ENCODE measurements at places on chromosomes 3 and 15. TPM values are rescaled to one million over a fixed set of nuclear protein-coding genes. Genes with fewer than 3 reads are reported as not detected.
A peak's percentile ranks its signal among the peaks of the same experiment; 100 is the strongest.

The REC114 gene
- total RNA-seq = not detected

DNA sequence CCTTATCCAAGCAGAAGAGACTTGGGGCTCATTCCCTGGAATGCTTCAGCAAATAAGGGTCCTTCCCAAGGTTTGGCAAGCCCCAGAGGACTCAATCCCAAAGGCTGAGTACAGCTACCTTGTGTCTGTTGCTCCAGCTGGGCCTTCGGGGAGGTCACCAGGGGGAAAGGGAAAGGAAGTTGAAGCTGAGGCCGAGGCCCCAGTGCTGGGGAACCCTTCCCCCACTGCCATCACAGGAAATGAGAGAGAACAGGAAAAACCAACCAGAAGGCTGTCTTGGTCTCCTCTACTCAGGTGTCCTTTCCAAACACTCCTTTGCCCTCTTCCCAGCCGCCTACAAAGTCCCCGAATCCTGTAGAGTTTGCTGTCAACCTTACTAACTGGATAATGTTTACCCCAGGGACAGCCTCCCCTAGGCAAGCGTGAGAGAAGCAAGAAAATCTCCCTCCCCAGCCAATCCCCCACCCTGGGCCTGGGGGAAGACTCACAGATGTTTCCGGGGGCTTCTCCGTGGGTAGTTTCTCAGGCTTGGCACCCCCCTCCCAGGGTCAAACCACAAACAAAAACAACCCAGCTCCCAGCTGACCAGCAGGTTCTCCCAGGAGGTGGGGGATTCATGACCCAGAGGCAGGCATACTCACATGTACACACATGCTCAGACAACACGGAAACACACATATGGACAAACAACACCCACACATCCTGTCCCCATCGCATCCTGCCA lies 5.5 kb downstream of the CSRNP1 start:
- H3K27me3 ChIP-seq = no peaks in the 10 kb centered on the region
- H3K27ac ChIP-seq = peak overlapping the region; percentile 93
- peaks cover 65% of the 10 kb centered on the region for H3K4me1 ChIP-seq
- H3K36me3 ChIP-seq = peaks cover 22% of the 10 kb centered on the region
- peak overlapping the region; percentile 22 for H3K4me3 ChIP-seq
- DNase-seq = no peak

The GOLIM4 gene
- total RNA-seq = 13.5 TPM

- H3K36me3 ChIP-seq = no peaks in the 10 kb centered on the region
- no peak overlapping the region for H3K27ac ChIP-seq
- no peak for DNase-seq
- H3K4me3 ChIP-seq = no peak overlapping the region
- no peaks in the 10 kb centered on the region for H3K27me3 ChIP-seq
Measured at GRCh38 chr15:25241241-25241801, 197.5 kb downstream of the UBE3A start.

The NLGN1 gene
- 0.34 TPM for total RNA-seq

DNA sequence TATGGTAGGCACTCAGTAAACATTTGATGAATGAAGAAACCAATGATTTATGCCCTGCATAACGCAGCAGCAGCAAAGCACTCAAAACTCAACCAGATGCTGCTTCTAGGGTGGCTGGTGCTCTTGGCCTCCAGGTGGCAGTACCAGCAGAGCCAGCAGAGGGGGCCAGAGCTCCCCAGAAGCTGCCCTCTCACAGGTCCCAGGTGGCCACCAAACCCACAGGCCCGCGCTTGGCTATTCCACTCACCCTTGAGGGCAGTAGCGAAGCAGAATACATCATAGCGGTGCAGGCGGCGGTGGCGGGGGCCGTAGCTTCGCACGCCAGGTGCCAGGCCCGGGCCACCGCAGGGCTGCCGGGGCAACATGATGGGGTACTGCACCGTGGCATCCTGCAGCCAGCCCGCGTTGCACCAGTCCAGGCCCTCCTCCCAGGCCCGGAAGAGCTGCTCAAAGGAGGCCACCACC lies 16.6 kb downstream of the HAPLN3 start:
- no peak for DNase-seq
- no peak overlapping the region for H3K27ac ChIP-seq
- H3K4me3 ChIP-seq = no peak overlapping the region
- H3K27me3 ChIP-seq = no peaks in the 10 kb centered on the region
- H3K36me3 ChIP-seq = no peaks in the 10 kb centered on the region

The CELF6 gene
- 0.76 TPM for total RNA-seq

The CCDC13 gene
- 1.3 TPM for total RNA-seq

DNA sequence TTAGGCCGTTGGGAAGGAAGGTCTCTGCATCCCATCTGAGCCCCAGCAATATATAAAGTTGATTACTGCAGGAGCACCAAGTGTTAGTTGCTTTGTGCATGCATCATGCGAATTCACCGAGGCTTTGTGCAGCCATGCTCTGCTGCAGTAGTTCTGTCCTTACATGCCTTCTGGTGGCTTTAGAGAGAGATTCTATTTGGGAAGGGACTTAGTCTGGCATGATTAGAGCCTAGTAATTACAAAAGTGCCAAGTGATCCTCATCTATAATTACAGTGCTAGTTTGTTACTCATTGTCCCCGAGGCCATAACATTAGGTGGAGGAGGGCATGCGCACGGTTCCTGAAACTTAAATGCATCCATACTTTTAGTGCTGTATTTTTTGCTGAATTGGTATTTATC lies 353.6 kb downstream of the CNTN4 start:
- no peaks in the 10 kb centered on the region for H3K36me3 ChIP-seq
- no peaks in the 10 kb centered on the region for H3K27me3 ChIP-seq
- H3K4me1 ChIP-seq = no peaks in the 10 kb centered on the region
- DNase-seq = no peak
- no peak overlapping the region for H3K27ac ChIP-seq

The SOX14 gene
- total RNA-seq = not detected

GRCh38 chr15:90087454-90088154 lies 14.7 kb downstream of the IDH2 start:
- H3K27me3 ChIP-seq = no peaks in the 10 kb centered on the region
- H3K27ac ChIP-seq = no peak overlapping the region
- H3K4me3 ChIP-seq = no peak overlapping the region
- no peak for DNase-seq
- H3K36me3 ChIP-seq = peaks cover 35% of the 10 kb centered on the region

GRCh38 chr3:57654267-57654666 lies 38.6 kb downstream of the DENND6A start:
- peaks cover 3% of the 10 kb centered on the region for H3K36me3 ChIP-seq
- H3K27ac ChIP-seq = no peak overlapping the region
- no peak overlapping the region for H3K4me3 ChIP-seq

DNA sequence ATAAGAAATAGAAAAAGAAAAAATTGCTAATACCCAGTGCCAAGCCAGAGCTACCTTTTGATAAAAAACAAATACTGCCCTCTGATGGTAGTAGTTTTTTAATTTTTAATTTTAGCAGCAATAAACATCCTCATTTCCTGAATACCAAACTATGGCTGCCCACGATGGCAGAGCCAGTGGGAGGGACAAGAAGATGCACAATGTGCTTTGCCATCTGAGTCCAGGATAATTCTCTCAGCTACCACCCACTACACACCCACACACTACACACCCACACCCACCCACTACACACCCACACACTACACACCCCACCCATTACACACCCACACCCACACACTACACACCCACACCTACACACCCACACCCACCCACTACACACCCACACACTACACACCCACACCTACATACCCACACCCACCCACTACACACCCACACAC lies 17.8 kb downstream of the CEP19 start:
- no peak overlapping the region for H3K27ac ChIP-seq
- no peaks in the 10 kb centered on the region for H3K27me3 ChIP-seq
- no peaks in the 10 kb centered on the region for H3K36me3 ChIP-seq
- no peak overlapping the region for H3K4me3 ChIP-seq
- H3K4me1 ChIP-seq = no peaks in the 10 kb centered on the region
- no peak for DNase-seq

- no peak overlapping the region for H3K4me3 ChIP-seq
- no peaks in the 10 kb centered on the region for H3K36me3 ChIP-seq
- H3K4me1 ChIP-seq = no peaks in the 10 kb centered on the region
- no peak overlapping the region for H3K27ac ChIP-seq
- H3K27me3 ChIP-seq = no peaks in the 10 kb centered on the region
Measured at GRCh38 chr3:107848351-107848915, 242.4 kb downstream of the CD47 start.

DNA sequence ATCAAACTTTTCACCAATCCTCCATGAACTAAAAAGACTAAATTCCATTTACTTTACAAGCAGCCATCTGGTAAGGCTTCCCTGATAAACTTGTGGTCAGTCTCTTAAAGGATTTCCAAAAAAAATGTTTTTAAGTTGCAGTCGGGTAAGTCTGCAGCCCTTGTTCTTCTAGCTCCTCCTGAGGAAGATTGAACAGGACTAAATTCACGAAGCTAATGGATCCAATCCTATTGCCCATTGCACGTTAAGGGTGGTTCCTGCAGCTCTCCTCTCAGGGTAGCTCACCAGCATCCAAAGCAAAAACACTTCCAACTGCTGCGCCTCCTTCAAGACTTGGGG lies 2.8 kb downstream of the HES1 start:
- peak overlapping the region; percentile 98 for H3K27ac ChIP-seq
- peaks cover 47% of the 10 kb centered on the region for H3K4me1 ChIP-seq
- no peaks in the 10 kb centered on the region for H3K27me3 ChIP-seq

- H3K27ac ChIP-seq = no peak overlapping the region
- H3K27me3 ChIP-seq = peaks cover 53% of the 10 kb centered on the region
- H3K36me3 ChIP-seq = no peaks in the 10 kb centered on the region
- peaks cover 3% of the 10 kb centered on the region for H3K4me1 ChIP-seq
- H3K4me3 ChIP-seq = no peak overlapping the region
Measured at GRCh38 chr3:133674290-133674919, 12.7 kb upstream of the TOPBP1 start.

DNA sequence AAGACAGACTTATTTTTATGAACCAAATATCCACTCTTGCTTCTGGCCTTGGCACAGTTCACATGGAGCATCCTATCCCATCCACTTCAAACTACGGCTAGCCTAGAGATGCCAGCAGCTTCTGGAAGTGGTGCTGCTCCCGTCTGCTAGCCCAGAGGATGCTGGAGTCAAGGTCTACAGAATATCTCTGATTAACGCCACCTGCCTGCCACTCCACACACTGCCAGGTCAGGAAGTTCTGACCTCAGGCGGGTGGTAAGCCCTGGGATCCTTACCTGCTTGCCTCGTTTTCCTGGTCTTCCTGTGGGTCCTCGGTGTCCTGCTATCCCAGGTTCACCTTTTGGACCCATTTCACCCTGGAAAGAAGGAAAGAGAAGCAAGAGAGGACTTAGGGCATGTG lies 42.9 kb downstream of the EAF1 start:
- DNase-seq = no peak
- H3K27me3 ChIP-seq = no peaks in the 10 kb centered on the region
- no peaks in the 10 kb centered on the region for H3K36me3 ChIP-seq

GRCh38 chr3:196661400-196661799 lies 21.9 kb downstream of the NRROS start:
- H3K27me3 ChIP-seq = no peaks in the 10 kb centered on the region
- DNase-seq = no peak
- peaks cover 20% of the 10 kb centered on the region for H3K4me1 ChIP-seq
- H3K4me3 ChIP-seq = no peak overlapping the region

- no peak overlapping the region for H3K4me3 ChIP-seq
- no peak overlapping the region for H3K27ac ChIP-seq
- no peak for DNase-seq
- H3K27me3 ChIP-seq = no peaks in the 10 kb centered on the region
- no peaks in the 10 kb centered on the region for H3K4me1 ChIP-seq
- H3K36me3 ChIP-seq = no peaks in the 10 kb centered on the region
Measured at GRCh38 chr3:46512191-46512749, 14.5 kb downstream of the RTP3 start.

The HYAL1 gene
- 1.8 TPM for total RNA-seq

DNA sequence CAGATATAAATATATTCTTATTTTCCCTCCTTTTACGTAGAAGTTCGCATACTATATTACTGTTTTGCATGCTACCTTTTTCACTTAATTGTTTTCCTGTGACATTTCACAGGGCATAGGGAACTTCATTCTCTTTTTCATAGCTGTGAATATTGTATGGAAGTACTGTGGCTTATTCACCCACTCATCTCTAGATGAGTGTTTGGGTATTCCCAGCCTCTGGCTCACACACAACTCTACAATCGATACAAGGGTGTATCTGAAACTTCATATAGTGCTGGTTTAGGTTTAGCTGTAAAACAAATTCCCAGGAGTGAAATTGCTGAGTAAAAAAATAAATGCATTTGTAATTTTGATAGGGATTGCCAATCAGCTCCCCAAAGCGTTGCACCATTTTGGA lies 55.3 kb upstream of the MAGI1 start:
- H3K4me1 ChIP-seq = no peaks in the 10 kb centered on the region
- no peaks in the 10 kb centered on the region for H3K27me3 ChIP-seq
- no peak for DNase-seq
- H3K36me3 ChIP-seq = no peaks in the 10 kb centered on the region
- no peak overlapping the region for H3K4me3 ChIP-seq

The PLS1 gene
- 23.9 TPM for total RNA-seq

- peaks cover 96% of the 10 kb centered on the region for H3K36me3 ChIP-seq
- no peaks in the 10 kb centered on the region for H3K4me1 ChIP-seq
- H3K27me3 ChIP-seq = no peaks in the 10 kb centered on the region
Measured at GRCh38 chr3:171607452-171607851, 147.2 kb upstream of the TNIK start.

DNA sequence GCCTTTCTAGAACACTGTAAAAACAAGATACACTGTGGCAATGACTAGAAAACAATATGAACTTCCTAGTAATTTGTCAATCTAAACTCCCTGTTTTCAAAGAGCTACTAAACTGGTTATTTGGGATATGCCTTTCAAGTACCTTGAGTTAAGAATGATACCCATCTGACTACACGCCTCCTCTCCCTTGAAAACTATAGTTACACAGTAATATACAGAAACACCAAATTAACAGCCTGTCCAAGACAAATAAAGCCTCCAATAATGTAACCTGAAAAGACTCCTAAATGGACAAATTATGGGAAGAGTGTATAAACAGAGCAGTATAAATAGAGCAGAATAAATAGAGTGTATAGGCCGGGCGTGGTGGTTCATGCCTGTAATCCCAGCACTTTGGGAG lies 70.1 kb downstream of the SMARCC1 start:
- H3K27ac ChIP-seq = no peak overlapping the region
- peaks cover 21% of the 10 kb centered on the region for H3K36me3 ChIP-seq
- H3K4me3 ChIP-seq = no peak overlapping the region
- no peaks in the 10 kb centered on the region for H3K4me1 ChIP-seq

The CMTM7 gene
- not detected for total RNA-seq

- H3K4me1 ChIP-seq = no peaks in the 10 kb centered on the region
- DNase-seq = no peak
- H3K27me3 ChIP-seq = no peaks in the 10 kb centered on the region
- H3K4me3 ChIP-seq = no peak overlapping the region
Measured at GRCh38 chr3:23567917-23568316, 237.8 kb upstream of the UBE2E1 start.

Data from esophagus squamous epithelium (tissue), 5 donors.